Stimulated activated CD8-positive, alpha-beta memory T cell treated with anti-CD3 and anti-CD28 coated beads, Interleukin-15, amount 100 ng/mL, for 24 hours (primary cell): ENCODE measurements at places on chromosomes 2 and 18.

- DNase-seq, result no peak
Observed at GRCh38 chr2:100802066-100802465, 17.9 kb upstream of the NPAS2 start.

DNA sequence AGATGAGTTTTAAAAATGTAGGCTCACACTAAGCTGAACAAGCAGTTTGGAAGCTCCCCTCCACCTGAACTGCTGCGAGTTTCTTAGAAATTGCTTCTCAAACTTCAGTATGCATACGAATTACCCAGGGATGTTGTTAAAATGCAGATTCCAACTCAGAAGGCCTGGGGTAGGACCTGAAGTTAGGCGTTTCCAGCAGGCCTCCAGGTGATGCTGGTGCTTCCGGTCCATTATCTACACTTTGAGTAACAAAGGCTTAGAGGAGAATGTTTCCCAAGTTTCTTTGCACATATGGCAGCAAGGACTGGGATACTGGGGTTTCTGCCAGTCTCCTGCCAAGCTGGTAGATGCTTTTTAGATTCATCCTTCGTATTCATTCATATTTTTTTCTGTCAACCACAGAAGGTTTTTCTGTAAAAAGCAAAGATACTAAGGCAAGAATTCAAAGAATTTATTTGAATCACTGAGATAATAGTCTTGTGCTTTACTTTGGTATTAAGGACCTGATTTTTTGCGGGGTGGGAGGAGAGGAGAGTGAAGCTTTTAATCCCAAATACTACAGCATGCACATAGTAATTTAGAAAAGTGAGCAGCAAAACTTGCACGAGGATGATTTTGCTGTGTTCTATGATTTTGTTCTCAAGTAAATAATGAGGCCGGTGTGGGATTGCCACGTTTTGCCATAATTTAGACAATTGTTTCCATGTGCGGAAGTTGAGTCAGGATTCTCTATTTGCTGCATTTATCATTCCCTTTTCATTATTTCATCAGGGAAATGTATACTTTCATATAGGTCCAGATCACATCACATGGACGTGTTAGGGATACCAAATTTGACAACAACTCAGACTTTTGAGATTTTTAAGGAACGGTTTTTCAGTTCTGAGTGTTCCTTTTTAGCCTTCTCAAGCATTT, 137.6 kb upstream of the SPATS2L start:
- no peak for DNase-seq

DNA sequence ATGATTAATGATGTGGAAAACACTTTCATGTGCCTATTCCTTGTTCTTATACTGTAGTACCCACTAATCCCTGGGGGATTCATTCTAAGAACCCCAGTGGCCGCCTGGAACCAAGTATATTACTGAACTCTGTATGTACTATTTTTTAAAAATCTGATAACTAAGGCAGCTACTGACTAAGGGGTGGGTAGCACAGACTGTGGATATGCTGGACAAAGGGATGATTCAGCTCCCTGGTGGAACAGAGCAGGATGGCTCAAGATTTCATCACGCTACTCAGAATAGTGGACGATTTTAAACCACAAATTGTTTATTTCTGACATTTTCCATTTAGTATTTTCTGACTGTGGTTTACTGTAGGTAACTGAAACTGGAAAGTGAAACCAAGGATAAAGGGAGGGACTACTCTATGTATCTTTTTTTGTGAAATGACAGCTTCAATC, 41.8 kb upstream of the CDC42EP3 start:
- no peak for DNase-seq

DNA sequence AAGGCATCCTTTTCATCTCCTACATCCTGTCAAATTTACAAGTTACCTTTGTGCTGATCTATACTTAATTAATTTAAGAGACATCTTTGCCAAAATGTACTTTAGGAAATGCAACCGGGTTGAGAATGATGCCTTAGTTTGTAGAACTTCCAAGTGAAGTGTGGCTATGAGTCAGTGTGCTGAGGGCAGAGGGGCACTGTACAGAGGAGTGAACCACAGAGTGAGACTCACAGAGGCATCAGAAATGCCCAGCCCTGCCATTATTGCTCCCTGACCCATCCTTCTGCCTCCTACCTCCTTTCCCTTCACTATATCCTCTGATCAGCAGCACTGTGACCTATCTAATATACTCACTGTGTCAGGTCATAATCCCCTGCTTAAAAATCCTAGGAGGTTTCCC, 320.1 kb downstream of the LRRTM1 start:
- DNase-seq, result no peak

GRCh38 chr2:144605231-144605840, 85.4 kb upstream of the ZEB2 start:
- no peak for DNase-seq

DNA sequence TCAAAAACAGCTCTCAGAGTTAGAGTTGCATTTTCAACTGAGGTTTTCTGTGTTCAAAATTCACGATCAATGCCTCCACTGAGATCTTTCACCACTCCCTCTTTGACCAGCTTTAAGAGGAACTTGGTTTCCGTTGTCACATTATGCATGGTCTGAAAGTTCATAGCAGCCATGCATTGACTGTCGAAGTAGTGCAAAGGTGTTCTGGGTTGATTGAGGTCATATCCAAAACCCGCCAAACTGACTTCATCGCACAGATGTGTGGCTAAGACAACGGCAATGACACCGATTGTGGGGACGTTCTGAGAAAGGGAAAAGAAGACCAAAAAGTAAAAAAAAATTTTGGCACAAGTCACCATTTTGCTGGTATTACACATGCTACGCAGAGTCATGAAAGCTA, 48.7 kb downstream of the ST3GAL5 start:
- DNase-seq, result no peak

DNA sequence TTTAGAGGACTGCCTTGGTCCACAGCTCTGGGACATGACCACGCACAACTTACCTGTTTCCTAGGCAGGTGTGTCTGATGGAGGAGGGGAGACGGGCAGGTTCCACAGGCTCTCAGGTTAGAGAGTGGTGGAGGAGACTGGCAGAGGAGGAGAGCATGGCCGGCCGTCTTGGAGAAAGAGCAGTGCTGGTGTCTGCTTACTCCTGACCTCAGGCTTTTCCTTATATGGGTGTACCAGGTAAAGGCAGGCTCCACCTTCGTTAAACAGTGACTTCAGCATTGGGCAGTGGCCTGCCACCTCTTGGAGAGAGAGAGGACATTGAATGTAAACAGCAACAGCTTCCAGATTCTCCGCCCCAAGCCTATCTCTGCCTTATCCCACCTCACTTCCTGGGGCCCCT, at the start of gene CAPN13:
TSS of gene CAPN13 (minus strand) at position 198 of the 400 bp plus-strand sequence. CDS start 20,121 bp downstream, outside the sequence.
- no peak for DNase-seq

DNA sequence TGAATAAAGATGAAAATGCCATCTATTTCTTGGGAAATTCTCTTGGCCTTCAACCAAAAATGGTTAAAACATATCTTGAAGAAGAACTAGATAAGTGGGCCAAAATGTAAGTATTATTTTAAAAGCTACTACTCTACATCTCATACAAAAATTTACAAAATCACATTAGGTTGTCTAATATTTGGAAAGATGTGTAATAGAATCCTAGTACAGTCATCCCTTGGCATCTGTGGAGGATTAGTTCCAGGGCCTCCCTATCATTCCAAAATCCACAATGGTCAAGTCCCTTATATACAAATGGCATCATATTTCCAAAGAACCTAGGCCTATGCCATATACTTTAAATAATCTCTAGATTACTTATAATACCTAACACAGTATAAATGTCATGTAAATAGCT, 41.2 kb downstream of the KYNU start:
- DNase-seq, result no peak

DNA sequence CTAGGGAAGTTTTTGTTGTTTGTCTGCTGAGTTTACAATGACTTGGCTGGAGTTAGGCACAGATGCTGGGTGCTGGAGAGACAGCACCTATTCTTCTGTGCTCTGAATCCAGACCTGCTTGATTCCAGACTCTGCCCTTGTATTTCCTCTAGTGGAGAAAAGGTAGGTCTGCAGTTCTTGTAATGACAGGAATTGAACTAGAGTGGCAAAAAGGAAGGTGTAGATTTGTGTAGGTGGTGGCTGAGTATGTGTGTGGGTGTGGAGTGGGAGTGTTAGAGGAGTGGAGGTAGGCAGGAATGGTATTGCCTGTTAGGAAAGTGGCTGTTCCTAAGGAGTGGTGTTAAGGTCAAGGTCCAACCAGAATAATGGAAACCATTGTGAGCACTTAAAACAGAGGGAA, 71.9 kb upstream of the LYPD6 start:
- no peak for DNase-seq

DNA sequence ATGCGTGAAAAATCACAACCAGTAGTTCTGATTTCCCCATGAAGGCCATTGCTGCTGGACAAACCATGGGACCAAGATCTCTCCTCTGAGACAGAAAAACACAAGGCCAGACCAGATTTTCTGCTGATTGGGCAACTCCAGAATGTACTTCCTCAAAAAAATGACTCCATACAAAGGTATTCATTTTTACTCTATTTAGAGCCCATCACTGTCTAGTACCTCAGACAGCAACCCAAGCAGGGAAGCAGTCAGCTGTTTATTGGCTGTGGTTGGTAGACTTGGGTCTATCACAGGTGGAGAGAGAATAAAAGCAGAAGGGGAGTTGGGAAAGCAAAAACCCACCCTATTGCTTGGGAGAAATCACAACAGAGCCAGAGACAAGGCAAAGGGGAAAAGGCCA, 219.9 kb downstream of the PIK3C3 start:
- no peak for DNase-seq

- DNase-seq, result no peak
Observed at GRCh38 chr18:42644729-42645131, 470.8 kb downstream of the RIT2 start.

DNA sequence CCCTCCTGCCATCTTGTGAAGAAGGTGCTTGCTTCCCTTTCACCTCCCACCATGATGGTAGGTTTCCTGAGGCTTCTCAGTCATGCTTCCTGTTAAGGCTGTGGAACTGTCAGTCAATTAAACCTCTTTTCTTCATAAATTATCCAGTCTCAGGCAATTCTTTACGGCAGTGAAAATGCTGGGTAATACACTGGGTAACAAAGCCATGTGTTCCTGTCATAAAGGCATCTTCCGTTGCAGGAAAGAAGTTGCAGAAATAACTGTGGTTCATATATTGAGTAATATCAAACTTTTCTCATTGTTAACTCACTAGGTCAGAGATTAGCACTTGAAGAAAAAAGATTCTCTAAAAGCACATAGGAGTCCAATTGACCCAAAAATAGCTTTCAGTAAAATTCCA, 163.9 kb upstream of the HNMT start:
- DNase-seq, result no peak

GRCh38 chr2:53545604-53546003, 222.0 kb upstream of the CHAC2 start:
- DNase-seq, result no peak

DNA sequence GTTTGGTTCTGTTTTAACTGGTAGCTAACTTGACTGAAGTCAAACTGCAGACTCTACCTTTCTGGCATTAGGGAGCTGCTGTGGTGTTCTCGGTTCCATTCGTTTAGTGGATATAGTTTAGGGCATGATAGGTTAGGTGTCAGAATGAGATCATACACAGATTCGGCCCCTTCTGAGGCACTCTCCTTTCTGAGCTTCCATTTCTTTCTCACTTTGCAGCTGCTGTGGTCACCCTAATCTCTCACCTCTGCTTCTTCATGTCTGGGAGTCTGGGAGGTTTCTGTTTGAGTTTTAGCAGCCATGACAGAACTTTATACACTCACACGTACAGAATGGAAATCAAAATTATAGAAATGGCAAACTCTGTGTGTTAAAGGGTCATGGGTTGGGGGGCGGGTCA, 122.8 kb downstream of the ATP9B start:
- DNase-seq, result no peak
